Dermis blood vessel endothelial cell (primary cell): ENCODE measurements at places on chromosomes 12 and 14. TPM values are rescaled to one million over a fixed set of nuclear protein-coding genes. Genes with fewer than 3 reads are reported as not detected.

- peak; percentile 65 for DNase-seq
These were observed 342.7 kb downstream of the CACNA1C start for GRCh38 chr12:2395354-2395977.

DNA sequence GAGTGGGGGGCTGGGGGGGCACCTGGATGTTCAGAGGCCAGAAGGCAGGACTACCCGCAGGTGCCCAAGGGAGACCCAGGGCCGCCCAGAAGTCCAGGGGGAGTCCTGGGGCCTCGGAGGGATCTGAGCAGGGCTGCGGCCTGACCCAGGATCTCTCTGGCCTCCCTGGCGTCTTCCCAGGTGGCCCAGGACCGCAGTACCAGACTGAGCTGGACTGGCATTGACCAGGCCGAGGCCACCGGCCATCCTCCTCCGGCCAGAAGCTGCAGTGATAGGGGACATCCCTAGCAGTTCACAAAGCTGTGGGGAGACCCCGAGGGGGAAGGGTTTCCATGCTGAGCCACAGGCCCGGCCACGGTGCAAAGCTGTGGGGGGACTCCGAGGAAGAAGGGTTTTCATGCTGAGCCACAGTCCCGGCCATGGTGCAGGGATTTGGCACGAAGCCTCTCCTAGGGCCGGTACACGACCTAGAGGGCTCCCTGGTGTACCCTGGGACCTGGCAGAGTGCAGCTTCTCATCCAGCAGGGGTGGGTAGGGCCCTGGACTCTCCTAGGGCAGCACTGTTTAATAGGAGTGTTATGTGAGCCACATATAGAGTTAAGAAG, 24.4 kb downstream of the FBRSL1 start:
- no peak for DNase-seq

- no peak for DNase-seq
These were observed 615.9 kb downstream of the VRK1 start for GRCh38 chr14:97413022-97413539.

- no peak for DNase-seq
These were observed 49.5 kb downstream of the BEGAIN start for GRCh38 chr14:100537446-100538350.

DNA sequence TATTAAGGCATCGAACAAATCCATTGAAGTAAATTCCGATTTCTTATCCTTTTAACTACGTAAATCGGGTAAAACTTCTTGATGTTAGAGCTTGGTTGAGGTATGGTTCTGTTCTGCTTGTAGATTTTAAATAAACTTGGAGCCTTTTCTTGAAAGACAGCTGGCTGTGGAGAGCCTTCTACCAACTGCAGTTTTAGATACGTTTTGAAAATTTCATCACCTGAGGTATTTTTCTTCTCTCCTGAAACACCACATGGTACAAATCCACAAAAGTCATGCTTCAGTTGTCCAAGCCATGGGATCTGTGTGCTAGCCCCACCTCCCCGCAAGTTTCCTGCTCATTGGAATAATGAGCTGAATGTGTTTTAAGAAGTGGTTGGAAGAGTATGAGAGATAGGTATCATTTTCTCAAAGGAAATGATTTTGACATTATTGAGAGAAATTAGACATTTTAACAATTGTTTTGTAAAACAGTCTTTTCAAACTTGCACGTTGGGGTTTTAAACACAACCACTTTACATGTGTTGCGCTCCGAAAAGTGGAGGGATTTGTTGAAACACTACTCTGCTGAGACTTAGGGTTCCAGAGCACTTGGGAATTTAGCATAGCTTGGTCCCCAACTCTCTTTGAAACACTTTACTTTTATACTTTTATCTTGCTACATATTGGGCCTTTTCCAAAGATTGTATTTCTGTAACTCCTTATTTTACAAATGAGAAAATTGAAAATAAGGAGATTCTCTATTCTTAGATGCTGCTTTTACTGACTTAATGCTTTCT, 1.4 kb downstream of the PPM1A start:
- DNase-seq: peak; percentile 27

GRCh38 chr12:103043531-103044486, 86.3 kb downstream of the ASCL1 start:
- DNase-seq: no peak

DNA sequence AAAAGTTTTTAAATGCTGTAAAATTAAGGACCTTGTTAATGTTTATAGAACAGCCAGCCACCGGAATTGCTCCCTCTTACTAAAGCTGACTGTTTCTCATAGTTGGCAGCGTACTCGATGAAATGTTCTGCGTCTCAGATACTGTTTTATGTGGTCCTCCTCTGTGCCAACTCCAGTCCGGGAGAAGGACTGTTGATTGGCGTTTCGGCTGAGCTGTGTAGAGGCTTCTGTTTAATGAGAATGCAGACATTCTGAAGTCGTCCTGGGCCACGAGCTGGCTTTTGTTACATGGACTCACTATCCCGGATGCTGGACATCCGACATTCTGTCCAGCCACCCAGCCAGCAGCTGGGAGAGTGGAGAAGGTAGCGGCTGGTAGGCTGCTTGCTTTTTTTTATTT, 75.4 kb downstream of the WDR20 start:
- no peak for DNase-seq

DNA sequence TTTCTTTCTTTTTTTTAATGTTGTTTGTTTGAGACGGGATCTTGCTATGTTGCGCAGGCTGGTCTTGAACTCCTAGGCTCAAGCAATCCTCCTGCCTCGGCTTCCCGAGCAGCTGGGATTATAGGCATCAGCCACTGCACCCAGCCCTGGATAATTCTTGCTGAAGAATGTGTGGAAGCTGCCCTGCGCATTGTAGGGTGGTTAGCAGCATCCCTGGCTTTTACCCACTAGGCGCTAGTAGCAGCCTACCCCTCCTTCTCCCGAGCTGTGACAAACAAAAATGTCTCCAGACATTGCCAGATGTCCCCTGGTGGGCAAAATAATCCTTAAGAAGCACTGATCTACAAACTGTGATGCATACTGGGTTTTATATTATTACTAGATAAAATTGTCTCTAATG, 6.6 kb downstream of the DCAF4 start:
- no peak for DNase-seq

DNA sequence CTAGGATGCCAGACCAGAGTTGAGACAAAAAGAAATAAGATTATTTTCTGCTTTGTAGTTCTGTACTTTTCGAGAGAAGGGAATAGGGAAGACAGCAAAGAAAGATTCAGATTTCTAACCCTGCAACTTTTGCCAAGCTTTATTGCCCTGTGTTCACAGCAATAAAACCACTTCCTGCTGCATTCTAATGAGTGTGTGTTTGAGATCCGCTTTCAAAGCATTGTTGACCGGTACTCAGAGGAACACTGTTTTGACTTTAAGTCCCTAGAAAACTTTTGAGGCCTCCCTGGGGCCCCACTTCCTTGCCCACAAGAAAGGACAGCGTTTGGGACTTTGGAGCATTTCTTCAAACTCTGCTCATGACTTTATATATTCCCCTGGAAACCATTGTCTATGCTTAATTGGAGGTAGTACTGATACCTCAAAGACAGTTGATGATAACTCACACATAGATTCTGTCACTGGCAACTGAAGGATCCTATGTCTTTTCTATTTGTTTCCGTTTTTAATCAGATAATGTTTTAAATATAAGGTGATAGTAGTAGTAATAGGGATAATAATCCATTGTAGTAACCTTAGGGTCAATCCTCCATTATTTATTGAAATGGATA, 1.3 kb downstream of the RNASE6 start:
- peak; percentile 34 for DNase-seq

DNA sequence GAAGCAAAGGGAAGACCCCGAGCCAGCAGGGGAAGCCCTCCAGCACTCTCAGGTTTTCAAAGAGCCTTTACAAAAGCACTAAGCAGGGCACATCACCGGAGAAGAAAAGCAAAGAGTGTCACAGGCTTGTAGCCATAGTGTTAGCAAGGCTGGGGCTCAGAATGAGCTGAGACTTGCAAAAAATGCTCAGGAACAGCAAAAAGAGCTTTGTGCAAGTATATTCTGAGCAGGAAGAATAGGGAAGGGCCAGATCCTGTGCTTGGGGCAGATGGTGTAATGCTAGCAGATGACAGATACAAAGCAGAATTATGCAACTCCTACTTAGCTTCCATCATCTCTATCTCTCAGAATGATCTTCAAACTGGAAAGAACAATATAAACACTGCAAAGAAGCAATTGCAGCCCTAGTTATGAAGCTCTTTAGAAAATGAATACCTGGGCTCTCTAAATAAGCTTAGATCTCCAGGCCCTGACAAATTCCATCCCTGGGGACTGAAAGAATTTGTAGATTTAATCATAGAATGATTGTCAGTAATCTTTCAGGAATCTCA, 23.7 kb upstream of the PARP11 start:
- no peak for DNase-seq

DNA sequence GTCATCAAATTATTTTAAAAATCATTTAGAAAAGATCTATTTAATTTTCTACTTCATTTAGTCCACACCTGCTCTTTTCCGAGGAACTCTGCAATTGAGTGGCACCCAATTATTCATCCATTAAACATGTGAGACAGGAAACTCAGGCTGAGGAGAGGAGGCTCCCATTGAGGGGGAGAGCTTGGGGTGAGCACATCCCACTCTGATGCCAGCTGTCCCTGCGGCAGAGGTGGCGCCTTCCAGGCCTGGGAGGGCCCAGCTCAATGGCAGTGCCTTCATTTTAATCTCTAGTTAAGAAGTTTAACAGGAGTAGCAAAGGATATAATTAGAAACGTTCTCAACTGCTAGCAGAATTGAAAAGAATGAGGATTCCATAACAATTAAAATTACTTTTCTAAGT, 92.0 kb downstream of the ITPR2 start:
- peak; percentile 10 for DNase-seq

The TCL1B gene
- total RNA-seq: not detected in 2 replicates

The MAP1LC3B2 gene
- 0.19 TPM in 1 of 2 replicates, not detected in the other for total RNA-seq

The KCNA5 gene
- total RNA-seq: not detected in 2 replicates

The PIK3C2G gene
- total RNA-seq: 1.0 and 3.0 TPM in 2 replicates

The SERPINA3 gene
- 0.05 and 0.17 TPM in 2 replicates for total RNA-seq

The ITGB7 gene
- 0.19 and 0.34 TPM in 2 replicates for total RNA-seq
